ENCODE measurements at places on chromosomes 3 and 15.
A peak's percentile ranks its signal among the peaks of the same experiment; 100 is the strongest.

DNA sequence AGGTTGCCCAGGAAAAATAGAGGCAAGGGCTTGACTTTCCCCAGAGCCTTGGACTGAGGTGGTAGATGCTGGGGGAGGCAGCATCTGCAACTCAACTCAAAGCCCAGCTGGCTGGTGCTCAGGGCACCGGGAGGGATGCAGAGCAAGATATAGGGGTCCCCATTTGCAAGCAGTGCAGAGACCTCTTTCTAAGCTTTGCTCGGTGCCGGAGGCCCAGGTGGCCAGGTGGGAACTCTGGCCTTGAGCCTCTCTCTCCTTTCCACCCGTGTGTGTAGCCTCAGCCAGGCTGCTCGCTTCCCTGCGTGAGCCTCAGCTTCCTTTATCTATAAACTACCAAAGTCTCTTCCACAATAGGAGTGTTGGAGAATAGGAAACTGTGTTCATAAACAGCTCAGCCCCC lies 36.5 kb downstream of the SLC6A6 start:
- DNase-seq, result no peak

DNA sequence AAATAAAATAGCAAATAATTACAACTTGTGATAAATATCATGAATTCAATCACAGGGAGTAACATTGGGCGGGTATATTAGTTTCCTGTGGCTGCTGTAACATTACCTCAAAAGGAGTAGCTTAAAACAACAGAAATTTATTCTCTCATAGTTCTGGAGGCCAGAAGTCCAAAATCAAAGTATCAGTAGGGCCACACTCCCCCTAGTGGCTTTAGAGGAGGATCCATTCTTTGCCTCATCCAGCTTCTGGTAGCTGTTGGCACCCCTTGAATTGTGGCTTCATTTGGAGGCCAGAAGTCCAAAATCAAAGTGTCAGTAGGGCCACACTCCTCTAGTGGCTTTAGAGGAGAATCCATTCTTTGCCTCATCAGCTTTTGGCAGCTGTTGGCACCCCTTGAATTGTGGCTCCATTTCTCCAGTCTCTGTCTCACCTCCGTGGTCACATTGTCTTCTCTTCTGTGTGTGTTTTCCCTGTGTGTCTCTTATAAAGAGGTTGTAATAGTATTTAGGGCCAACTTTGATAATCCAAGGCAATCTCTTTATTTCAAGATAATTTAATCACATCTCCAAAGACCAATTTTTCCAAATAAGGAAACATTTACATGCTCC lies 3.1 kb upstream of the CFAP20DC start:
- no peak for DNase-seq

- no peak for DNase-seq
These were observed 40.2 kb upstream of the ADAMTSL3 start for GRCh38 chr15:83613714-83614113.

DNA sequence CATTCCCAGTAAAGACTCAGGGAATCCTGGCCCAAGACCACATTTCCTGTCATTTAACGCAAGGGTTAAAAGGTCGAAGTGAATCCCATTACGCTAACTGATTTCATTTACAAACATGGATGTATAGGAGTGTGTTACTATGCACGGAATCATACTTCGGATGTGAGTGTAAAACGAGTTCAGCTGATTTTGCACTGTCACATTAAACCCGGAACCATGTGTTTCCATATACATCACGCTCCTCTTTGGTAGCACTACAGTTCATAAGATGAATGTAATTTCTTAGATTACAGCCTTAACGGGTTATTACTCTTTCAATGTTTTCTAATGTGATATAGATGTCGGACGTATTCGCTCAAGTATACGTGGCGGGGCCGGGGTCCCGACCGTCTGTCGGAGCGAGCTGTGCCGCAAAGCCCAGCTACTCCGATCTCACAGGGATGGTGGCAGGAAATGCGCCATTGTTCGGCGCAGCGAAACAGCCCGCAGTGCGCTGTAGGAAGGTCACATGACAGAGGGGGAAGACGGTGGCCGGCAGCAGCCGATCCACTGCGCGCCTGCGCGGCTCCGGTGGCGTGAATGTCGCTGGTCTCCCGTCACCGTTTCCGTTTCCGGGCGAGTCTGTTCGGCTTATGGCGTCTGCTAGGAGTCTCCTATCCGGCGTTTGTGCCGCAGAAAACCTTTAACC lies 97.3 kb downstream of the NPAP1 start:
- DNase-seq, result peak; percentile 8

DNA sequence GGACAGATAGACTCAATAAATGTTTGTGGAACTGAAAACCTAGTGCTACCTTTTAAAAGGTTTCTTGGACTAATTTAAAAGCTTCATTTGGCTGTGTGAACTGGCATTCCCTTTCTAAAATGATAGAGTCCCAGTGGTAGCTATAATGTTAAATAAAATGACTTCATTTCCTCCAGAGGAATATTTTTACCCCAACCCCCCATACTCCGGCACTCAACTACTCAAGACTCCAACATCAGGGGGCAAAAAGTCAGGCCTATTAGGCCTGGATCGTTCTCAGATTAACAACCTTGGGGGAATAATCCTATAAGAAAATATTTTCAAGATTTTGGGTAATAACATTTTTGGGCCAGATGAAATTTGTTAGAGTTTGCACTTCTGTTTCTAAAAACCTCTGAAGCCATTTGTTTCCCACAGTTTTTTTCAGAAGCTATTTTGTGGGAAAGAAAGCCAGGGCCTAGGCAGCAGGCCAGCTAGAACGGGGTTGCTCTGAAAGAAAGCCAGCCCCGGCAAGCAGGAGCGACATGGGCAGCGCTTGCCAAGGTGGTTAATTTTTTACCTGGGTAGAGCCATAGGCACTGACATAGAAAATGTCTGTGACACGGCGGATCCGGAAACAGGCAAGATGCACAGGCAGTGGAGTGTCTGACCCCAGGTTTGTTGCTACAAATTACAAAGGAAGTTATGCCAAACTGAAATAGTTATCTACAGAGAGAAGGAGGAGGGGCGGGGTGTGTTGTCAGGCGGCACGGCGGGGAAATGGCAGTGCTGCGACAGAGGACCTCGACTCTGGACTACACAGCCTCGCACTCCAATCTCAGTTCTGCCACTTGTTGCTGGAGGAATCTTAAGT lies 84.6 kb downstream of the MAGI1 start:
- no peak for DNase-seq

GRCh38 chr3:49788056-49788455 lies 1.7 kb upstream of the IP6K1 start:
- DNase-seq, result no peak

DNA sequence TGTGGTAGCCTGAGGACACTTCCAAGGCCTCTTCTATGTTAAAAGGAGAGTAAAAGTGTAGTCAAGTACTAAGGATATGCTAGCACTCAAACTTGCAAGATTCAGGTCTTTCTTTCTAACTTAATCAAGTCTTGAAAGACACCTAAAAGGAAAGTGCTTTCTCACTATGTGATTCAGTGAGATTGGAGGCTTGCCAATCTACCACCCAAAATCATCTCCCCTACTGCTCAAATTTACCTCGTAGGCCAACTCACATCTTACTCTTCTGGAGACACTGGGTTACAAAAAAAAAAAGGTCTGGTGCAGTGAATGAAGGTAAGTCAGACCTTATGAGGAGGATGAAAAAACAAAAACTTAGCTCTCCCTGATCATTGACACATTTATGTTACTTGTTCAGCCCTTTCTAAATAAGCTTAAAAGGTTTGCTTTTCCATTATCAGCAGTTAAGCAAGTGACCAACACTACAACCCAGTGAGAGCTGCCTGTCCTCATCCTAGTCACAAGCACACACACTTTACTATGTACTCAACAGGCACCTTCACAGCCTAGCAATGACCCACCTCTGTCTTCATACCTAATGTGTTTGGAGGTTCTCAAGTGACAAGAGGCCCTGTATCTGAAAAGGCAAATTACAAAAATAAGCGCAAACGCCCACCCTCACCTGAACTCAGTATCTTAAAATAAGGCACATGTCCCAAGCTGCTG lies 19.6 kb downstream of the SUMF1 start:
- DNase-seq, result no peak

- DNase-seq, result no peak
These were observed 496.2 kb downstream of the FHIT start for GRCh38 chr3:60755094-60755493.

DNA sequence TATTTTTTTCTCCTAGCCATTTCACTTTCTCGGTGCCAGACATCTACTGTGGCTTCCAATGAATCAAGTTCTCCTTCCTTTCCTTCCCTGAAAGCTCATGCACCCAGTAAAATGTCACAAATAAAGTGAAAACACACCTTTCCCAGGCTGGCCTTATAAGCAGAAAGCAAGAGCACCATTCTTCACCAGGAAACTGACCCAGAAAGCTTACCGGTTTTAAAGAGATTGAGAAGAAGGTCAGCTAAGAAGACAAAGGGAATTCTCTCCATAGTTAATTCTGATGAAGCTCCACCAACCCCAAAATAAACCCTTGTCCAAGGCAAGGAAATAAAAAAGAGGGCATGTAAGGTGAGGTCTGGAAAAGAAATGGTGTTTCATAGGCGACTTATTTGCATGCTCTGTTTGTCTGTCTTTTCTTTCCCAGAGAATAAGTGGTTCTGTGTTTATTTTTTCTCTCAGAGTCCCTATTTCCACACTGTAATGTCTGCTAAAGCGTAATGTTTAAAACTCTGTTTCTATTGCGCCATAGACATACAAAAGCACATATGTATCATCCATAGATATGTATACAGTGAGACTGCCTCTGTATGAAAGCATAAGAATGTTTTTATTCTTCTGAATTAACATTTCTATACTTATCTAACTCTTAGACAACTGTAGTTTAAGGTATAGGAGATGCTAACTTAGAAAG lies 2.8 kb downstream of the LSAMP start:
- no peak for DNase-seq

GRCh38 chr15:40424483-40425115 lies 16.2 kb upstream of the BAHD1 start:
- DNase-seq, result no peak

DNA sequence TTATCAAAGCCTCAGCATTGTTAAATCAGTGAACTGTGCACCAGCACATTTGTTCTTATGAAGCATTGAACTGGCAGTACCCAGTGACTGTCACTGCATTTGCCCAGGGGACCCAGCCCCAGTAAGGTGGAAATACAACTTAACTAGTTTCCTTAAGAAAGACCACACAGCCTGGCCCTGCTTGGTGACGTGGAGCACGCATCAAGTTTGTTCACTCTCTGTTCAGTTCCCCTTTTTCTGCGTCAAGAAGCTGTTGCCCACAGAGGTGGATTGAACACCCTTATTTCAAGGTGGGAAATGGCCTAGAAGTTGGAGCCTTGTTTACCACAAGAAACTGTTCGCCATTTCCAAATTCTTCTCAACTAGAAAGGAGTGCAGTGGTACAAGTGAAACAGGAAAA lies 69.9 kb upstream of the AGBL1 start:
- DNase-seq, result no peak

DNA sequence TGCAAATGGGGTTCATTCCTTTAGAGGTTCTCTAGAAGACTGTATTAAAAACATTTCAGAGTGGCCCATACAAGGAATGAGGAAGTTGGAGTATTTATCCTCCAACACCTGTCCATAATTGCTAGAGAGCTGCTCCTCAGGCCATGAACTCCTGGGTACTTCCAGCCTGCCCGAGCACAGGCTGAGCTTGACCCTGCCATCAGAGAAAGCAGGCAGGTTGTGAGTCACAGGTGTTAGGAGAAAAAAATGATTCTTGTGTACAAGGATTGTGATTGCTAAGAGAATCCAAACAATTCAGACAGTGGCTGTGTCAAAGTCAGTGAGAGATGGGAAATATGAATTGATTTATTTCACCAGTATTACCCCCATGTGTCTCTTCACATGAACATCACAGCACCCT lies 156.8 kb upstream of the GADL1 start:
- DNase-seq, result no peak

DNA sequence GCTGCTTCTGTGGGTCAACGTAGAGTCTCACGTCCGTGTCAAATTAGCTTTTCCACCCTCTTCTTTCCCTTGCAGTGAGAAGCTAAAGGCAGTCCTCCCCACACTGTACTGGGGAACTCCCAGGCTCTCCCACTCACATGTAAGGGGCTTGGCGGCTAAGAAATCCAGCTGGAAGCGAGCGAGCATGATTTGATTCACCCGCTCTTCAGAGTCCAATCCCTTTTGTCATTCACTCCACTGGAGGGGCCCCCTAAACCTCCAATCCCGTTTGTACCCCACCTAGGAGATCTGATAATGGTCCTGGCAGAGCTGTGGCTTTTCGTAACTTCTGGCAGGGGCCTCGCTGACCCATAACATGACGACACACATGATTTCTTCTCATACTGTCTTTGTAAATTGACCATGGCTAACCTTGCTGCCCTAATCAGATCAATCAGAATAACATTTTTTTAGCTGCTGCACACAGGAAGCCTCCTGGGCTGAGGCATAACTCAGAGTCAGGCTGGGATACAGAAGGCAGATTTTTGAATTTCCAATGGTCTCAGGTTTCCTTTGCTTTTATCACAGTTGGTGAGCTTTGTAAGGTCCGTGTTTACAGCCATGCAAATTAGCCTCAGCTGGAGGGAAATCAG lies 235.2 kb downstream of the GREM1 start:
- no peak for DNase-seq

DNA sequence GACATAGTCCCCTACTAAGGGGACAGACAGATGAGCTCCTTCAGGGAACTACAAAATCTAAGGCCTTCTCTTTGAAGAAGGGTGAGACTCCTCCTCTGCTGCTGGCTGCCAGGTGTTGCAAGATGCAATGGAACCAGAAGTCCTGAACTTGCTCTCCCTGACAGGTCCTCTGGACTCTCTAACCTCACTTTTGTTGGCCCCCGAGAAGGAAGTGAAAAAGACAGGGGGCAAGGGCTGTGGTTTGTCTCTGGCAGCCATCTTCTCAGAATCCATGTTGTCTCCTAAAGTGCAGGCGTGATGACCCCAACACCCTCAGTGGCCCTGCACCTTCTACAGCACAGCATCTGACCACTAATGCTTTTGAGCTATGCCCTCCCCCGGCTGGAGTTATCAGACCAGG lies 292.5 kb downstream of the CHST2 start:
- no peak for DNase-seq

- no peak for DNase-seq
These were observed 25.8 kb downstream of the CHRM5 start for GRCh38 chr15:33994005-33994615.

GRCh38 chr3:48436477-48436787 lies 3.5 kb downstream of the CCDC51 start:
- no peak for DNase-seq

GRCh38 chr3:150275941-150276340 lies 132.2 kb upstream of the TSC22D2 start:
- no peak for DNase-seq

DNA sequence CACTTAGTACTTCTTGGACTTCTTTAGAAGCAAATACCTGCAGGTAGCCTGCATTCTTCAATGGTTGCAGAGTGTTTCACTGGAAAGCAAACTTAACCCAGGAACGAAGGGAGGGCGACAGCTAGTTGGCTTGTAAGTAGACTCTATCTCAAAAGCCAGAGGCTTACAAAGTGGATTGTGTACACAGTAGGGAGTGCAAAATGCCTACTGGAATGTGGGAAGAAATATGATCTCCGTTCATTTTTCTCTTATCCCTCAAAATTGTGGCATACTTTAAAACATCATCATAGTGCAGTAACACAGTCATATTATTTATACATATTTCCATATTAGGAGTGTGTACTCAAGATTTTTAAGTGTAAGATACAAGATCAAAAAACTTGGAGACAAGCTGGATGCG lies 155.7 kb downstream of the LIPC start:
- DNase-seq, result no peak

All from hypothalamus (tissue), 51 donors.